ENCODE measurements at places on chromosomes 2 and 18.

GRCh38 chr2:11342551-11343367 lies 1.7 kb downstream of the ROCK2 start:
- DNase-seq = peak; percentile 57

DNA sequence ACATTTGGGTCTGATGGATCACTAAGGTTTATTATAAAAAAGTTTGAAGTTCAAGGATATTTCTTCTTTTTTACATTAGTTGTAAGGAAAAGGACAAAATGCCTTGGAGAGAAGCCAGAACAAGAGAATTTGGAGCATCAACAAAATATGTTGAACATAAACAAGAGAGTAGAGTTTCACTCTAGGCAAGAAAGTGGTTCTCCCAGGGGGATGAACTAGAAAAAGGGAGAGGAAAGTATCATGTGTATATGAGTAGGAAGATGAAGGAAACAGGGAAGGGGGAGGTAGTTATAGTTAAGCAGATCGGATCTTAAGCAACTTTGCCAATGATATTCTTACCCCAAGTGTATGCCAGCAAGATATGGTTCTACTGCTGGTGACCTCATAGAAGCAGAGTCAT lies 63.8 kb upstream of the GALNT3 start:
- DNase-seq = no peak

- no peak for DNase-seq
Measured at GRCh38 chr2:14157816-14158215, 474.7 kb upstream of the LRATD1 start.

DNA sequence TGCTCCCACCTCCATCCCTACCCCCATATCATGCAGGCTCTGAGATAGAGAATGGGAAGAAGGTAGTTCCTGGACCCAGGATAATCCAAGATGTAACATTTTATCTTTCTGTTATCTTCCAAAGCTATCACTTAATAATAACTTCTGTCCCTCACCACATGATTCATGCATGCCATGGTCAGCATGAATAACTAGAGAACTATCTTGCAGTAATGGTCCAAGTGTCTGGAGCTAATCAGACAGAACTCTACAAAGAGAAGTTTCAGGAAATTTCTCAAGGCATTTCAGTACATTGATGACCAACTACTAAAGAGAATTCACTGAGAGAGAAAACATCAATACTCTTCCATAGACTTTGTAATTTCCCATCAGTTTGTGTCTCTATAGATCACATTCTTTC lies 1469.7 kb upstream of the PIK3C3 start:
- no peak for DNase-seq

DNA sequence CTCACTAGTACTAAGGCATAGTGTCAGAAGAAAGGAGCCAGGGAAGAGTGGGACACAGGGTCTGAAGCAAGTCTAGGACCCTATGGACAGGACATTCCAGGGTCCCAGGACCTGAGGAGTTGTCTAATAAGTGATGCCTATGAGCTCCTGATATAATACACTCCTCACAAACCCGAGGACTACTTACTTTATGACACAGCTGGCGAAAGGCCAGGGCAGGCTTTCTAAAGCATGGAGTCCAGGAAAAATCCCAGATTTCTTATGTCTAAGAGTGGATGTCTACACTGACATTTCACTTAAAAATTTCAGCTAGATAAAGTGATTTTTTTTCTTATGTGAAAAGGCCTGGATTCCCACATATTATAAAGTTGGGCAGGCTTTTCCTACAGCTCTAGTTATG lies 502.2 kb upstream of the SETBP1 start:
- no peak for DNase-seq

DNA sequence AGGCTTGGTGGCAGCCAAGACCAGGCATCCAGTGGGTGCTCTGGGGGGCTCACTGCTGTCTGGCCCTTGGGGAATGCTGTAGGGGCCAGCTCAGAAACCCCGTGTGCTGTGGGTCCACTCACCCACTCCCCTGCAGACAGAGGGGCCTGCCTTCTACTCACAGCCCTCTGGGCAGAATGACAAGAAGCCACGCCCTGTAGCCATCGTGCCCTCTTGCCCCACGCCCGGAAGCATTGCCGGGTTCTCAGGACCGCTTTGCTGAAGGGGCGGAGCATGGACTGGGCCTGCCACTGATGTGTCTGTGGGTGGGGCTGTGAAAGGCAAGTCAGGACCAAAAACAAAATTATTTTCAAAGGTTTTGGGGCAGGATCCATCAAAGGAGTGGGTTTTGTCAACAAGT lies 27.8 kb downstream of the GLI2 start:
- DNase-seq = no peak

DNA sequence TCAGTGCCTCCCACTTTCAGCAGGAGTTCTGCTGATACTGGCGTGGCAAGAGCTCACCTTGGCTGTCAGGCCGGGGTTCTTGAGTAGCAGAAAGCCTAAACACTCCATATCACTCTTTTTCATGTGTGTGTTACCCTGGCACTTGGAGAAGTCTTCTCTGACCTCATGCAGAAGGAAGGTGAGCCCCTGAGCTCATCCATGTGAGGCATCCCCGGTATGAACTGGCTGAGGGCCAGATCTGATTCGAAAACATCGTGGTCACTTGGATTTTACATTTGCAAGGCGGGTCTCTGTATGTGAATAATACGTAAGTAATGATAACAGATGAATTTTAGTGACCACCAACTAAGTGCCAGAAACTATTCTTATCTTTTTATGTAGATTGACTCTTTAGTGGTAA lies 93.6 kb downstream of the RAPGEF4 start:
- DNase-seq = peak; percentile 40

- no peak for DNase-seq
Measured at GRCh38 chr2:120803764-120804335, 68.2 kb downstream of the GLI2 start.

- DNase-seq = no peak
Measured at GRCh38 chr2:11410101-11410500, 55.9 kb downstream of the E2F6 start.

- no peak for DNase-seq
Measured at GRCh38 chr18:7198326-7198725, 32.6 kb upstream of the LRRC30 start.

DNA sequence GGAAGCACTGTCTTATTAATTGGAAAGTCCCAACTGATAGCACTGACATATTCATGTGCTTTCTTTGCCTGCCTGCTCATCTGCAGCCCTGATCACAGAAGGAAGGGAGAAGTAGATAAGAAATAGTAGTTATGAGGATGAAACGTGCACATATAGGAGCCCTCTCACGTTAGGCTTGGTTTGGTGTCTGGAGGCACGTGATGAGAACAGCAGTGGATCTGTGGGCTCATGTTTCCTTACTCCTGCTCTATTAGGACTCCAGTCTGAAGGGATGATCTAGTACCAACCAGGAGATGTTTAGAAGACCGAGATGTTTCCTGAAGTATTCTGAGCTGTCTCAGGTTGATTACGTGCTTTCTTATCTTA lies 84.9 kb downstream of the MAP4K4 start:
- no peak for DNase-seq

DNA sequence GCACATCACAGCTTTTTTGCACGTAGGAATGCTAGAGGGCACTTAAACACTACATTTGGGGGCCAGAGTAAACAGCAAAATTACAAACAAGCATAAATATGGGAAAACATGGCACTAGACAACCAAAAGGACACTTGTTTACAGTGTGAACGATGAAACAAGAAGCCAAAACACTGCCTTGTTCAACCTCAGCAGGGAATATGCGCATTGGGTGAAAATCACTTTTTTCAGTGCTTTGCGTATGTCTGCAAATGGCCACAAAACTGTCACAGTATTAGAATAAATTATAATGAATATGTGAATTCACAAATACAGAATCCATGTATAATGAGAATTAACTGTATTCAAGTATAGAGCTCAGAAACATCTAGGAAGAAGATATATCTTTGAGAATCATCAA lies 1064.0 kb upstream of the GYPC start:
- DNase-seq = no peak

DNA sequence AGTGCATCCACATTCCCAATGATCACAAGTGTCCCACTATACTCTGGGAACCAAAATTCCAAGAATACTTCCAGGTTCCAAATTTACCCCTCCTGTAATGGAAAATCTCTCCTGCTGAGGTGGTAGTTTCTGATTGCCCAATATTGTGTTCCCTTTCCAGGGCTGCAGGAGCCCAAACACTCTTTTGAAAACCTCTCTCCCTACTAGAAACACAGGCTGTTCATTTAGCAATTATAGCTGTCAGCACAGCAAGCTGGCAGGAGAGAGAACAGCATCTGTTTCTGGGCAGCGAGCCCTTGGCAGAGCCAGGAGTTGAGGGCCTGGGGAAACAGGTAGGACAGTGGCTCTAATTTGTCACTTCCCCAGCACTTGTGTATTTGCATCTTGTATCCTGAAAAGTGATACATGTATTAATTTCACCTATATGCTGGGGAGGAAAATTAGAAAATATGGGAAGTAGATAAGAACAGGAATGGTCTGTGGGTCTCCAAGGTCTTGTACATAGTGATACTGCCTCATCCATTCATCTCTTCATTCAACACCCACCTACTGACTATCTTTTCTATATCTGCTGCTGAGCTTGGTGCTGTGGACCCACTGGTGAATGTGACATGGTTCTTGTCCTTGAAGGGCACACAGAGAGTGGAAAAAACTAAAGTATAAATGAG lies 16.9 kb upstream of the PAIP2B start:
- no peak for DNase-seq

DNA sequence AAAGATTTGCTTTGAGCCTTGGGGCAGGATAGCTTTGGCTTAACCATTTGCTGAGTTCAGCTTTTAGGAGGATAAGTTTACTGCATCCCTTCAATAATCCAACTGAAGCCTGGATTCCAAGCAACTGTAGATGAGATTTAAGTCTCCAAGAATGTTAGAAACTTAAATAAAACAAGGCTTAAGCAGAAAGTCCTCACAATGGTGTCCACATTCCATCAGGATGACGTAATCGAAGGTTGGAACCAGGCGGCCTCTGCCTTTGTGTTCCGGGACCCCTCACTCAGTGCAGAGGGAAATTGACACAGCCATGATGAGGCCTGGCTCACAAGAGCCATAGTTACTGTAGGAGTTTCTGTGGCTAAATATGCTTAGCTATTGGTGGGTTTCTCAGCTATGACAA lies 260.4 kb downstream of the LPIN1 start:
- DNase-seq = no peak

GRCh38 chr2:169472249-169472648 lies 7.0 kb upstream of the BBS5 start:
- DNase-seq = no peak

GRCh38 chr2:216922175-216922780 lies 62.4 kb upstream of the TNP1 start:
- no peak for DNase-seq

DNA sequence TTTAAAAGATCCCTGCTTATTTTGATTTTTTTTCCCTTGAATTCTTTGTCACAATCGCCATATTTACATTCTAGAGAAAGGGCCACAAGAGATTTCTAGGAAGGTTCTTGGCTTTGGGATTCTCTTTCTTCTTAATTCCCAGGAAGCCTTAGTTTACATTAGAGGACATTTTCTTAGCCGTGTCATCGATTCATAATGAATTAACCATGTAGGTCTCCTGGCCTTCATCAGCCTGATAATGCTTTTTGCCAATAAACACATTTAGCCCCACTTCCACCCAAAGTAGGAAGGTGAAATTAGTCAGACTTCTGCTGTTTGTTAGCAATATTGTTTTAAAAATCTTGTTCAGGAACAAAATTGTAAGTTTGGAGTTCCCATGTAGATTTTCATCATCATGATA lies 71.3 kb upstream of the LPIN2 start:
- DNase-seq = no peak

GRCh38 chr2:218805627-218806026 lies 23.7 kb downstream of the CYP27A1 start:
- no peak for DNase-seq

DNA sequence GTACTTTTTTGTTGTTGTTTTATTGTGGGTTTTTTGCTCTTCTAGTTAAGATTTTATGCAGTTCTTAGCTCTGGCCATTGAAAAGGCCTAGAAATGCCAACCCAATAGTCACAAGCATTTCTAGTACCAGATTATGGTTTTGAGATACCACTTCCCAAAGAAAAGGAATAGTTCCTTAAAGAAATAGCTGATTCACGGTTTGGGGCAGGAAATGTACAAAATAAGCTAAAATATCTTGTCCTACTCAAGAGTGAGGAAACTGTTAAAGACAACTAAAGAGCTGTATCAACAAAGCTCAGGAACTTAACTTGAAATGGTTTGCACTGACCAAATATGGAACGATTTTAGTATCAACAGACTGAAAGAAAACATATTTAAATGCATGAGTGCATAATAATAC lies 35.4 kb downstream of the PGAP1 start:
- no peak for DNase-seq

DNA sequence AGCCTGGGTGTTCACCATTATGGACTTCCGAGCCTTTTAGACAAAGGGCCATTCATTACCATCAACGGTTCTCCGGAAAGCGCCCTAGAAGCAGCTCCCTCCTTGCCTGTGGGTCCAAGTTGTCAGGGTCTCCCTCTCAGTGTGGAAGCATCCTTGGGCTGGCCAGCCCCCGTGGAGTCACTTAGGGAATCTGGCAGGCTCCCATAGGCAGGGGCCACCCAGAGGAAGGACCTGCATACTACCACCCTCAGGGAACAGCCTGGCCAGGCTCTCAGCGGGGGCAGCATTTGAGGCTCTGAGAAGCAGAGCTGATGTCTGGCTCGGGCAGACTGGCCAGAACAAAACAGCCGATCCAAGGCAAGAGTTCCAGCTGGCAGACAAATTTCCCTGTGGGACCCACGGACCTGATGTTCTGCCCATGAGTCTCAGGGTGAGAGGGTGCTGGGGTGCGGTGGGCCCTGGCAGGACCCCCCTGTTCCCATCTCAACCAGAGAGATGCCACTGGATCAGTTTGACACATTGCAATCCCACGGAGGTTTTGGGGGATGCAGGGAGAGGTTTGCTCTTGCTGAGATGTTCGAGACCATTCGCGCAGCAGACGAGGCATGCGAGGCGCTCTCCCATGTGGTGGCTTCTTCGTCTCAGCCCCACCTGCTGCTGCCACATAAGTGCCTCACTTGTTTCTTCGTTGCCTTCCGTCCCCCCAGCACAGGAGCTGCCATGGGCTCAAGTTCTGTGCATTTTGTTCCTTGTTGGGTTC lies 56.9 kb downstream of the ACKR3 start:
- DNase-seq = no peak

GRCh38 chr2:54680397-54681041 lies 42.9 kb upstream of the EML6 start:
- DNase-seq = peak; percentile 38

- DNase-seq = peak; percentile 66
Measured at GRCh38 chr2:218852911-218853667, 6.5 kb upstream of the WNT6 start.

- no peak for DNase-seq
Measured at GRCh38 chr2:25483607-25484266, 142.0 kb upstream of the DNMT3A start.

GRCh38 chr2:207356567-207356966 lies 173.2 kb upstream of the CREB1 start:
- no peak for DNase-seq

Data from GM03348 (cell line).